ENCODE measurements at places on chromosomes 3 and 15.

DNA sequence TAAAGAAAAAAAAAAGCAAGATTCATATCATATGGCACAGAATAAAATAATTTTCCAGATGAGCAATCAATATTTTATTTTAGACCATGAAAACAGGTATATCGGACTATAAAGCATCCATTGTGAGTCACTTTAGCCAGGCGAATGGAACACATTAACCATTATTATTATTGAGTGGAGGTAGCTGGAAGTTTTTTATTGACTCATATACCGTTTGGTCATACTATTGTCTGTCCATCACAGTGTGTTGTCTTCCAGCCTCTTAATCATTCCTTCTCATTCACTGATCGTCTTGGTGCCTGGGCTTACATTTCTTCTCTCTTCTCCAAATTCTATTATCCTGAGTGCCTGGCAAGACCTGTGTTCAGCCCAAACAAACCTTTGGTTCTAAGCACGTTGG, 634.8 kb downstream of the MECOM start:
- no peak for DNase-seq

GRCh38 chr3:52034212-52034611, 22.2 kb downstream of the DUSP7 start:
- no peak for DNase-seq

DNA sequence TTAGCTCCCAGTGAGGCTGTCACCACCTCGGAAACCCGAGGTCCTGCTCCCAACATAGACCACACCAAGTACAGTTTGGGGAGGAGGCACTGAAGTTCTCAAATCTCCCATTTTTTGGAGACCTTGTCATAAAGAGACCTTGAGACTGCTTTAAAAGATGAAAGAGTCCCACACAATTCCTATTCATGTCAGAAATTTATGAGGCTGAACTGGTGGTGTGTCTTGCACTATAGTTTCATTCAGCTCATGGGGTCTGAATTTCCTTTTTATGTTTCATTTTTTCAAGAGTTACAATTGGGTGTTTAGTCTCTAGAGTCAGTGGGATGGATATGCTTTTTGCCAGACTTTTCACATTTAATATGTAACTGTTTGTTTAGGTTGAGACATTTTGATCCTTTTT, 318.1 kb upstream of the LRRFIP2 start:
- DNase-seq, result no peak

- DNase-seq, result no peak
Measured at GRCh38 chr3:175983379-175983778, 1124.2 kb downstream of the NAALADL2 start.
